ENCODE measurements at places on chromosomes 1 and 21.

DNA sequence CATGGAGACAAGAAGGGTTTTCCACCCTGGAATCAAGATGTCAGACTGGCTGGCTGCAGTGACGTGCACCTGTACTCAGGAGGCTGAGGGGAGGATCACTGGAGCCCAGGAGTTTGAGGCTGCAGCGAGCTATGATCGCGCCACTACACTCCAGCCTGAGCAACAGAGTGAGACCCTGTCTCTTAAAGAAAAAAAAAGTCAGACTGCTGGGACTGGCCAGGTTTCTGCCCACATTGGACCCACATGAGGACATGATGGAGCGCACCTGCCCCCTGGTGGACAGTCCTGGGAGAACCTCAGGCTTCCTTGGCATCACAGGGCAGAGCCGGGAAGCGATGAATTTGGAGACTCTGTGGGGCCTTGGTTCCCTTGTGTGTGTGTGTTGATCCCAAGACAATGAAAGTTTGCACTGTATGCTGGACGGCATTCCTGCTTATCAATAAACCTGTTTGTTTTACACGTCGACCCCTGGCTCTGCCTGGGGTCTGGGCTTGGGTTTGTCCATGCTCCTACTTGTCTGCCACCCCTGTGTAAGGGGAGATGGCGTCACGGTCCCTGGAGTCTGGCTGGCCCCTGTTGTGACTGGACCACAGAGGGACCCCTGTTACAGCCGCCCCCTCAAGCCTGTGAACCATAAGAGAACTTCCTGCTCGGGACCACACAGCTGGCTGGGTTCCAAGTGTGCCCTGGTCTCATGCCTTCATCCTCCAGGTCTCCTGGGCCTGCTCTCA lies 20.9 kb upstream of the VPS13D start:
- DNase-seq, result peak; percentile 85

DNA sequence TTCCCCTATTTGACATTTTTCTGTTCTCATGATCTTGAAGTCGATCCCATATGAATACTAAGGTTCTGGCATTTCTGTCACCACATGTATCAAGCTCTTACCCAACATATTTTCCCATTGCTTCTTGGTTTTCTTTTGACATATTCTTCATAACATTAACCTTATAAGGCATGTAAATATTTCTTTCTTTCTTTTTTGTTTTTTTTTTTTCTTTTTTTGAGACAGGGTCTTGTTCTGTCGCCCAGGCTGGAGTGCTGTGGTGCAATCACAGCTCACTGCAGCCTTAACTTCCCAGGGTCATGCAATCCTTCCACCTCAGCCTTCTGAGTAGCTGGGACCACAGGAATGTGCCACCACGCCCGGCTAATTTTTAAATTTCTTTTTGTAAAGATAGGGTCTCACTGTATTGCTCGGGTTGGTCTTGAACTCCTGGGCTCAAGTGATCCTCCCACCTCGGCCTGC lies 33.1 kb upstream of the ERRFI1 start:
- no peak for DNase-seq

GRCh38 chr21:29582855-29583254 lies 284.1 kb downstream of the BACH1 start:
- DNase-seq, result no peak

GRCh38 chr1:245356891-245357585 lies 202.3 kb downstream of the KIF26B start:
- no peak for DNase-seq

DNA sequence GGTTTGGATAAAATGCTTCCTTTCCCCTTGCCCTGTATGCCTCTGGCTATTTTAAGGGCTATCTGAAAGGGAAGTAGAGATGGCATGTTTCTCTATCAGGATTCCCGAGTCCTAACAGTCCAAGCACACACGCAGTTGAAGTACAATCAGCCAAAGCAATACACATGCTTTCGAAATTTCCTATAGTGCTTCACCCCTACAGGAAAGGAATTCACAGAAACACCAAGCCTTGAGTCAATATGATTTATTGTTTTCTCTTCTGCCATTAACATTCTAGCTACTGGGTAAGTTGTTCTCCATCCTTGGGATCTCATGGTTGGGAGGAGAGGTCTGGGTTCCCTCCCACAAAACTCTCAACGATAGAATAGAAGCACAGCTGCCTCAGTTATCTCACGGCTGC lies 8.7 kb downstream of the ITLN1 start:
- DNase-seq, result no peak

DNA sequence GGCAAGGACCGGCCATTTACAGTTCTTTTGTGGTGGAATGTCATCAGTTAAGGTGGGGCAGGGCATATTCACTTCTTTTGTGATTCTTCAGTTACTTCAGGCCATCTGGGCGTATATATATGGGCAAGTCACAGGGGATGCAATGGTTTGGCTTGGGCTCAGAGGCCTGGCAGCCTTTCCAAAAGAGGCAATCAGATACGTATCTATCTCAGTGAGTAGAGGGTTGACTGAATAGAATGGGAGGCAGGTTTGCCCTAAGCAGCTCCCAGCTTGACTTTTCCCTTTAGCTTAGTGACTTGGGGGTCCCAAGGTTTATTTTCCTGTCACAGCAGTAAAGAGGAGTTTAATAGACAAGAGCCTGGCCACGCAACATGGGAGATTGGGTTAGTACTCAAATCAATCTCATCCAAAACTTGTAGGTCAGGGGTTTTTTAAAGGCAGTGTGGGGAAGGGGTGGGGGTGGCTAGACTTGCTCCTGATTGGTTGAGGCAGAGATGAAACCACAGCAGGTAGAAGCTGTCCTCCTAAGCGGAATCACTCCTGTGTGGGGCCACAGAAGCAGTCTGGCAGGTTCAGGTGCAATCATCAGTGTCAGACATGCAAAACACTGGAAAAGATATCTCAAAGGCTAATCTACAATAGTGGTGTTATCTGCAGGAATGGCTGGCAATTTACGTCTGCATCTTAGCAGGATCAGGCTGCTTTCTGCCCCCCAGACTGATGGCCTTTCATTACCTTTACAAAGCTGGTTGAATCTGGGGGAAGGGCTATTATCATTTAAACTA lies 112.9 kb downstream of the TLR5 start:
- DNase-seq, result no peak

DNA sequence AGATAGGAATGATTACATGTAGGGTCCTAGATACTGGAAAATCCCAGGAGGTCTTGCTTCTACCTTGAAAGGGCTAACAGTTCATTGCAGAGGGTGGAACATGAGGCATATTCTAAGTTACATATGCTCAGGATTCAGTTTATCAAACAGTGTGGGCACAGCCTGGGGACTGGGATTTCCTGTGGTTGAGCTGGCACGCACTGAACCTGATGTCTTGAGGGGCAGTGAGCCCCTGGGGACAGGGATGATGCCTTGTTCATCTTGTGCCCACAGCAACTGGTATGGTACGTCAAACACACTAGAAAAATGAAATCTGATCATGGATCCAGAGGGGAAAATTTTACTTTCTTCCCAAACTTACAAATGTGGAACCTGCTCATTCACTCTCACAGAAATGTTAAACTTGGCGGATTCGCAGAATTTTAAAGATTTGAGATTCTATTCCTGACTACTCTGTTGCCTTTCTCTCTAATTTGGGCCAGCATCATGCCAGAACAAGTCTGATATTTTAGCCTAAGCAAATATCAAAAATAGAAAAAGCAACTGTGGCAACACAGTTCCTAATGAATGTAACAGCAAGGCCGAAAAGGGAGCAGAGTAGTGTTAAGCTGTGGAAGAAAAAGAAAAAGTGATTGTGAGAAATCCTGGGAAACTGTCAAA lies 68.2 kb upstream of the COL24A1 start:
- DNase-seq, result no peak

DNA sequence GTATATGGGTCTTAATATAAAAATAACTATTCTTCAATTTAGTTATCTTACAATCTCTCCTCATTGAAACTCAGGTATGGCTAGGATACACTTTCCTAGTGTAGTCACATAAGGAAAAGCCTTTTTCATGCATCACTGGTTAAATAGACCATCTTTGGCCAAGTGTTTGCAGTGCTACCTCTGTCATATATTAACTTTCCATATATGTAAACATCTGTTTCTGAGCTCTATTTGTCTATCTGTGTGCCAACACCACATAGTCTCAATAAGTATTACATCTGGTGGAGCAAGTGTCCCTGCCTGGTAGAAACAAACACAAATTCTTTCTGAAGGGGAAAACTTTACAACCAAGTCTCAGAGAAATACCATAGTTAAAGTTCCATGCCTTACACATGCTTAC lies 134.6 kb downstream of the TSEN15 start:
- DNase-seq, result no peak

Data from activated naive CD4-positive, alpha-beta T cell (primary cell).